HT1080 (cell line): ENCODE measurements at places on chromosomes 13 and 19.

- peak; percentile 55 for DNase-seq
Measured at GRCh38 chr13:106499896-106500295, 35.6 kb downstream of the EFNB2 start.

- DNase-seq = no peak
Measured at GRCh38 chr13:90576067-90576466, 771.4 kb upstream of the MIR17HG start.

DNA sequence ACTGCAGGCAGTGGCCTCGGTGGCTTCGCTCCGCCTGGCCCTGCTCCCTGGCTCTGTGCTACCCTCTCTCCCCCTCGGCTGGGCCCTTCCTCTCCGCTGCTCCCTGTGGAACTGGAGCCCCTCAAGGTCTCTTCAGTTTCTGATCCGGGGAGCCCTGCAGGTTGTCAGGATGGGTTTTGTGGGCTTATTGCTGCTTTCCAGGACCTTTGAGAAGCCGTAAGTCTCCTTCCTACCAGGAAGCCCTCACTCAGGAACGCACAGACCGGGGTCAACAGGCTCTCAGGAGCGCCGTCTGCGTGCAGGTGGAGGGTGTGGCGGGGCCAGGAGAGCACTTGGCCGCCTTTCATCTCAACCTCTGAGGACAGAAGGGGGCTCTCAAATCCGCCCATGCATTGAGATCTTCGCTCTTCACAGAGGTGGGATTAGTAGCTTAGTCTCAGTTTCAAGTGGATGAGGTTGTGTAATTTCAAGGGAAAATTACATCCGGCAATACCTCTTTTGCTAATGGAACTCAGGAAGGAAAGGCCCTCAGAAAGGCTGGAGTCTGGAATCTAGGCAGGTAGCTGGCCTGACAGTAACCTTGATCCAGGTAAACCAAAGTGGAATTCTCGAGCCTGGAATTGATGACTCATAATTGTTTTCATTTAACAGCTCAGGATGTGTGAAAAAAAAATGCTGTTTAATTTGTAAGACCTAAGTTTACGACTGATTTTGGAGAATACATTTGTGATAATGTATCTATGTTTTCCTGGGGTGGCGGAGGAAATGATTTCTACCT lies 102.0 kb downstream of the ATP11A start:
- no peak for DNase-seq

DNA sequence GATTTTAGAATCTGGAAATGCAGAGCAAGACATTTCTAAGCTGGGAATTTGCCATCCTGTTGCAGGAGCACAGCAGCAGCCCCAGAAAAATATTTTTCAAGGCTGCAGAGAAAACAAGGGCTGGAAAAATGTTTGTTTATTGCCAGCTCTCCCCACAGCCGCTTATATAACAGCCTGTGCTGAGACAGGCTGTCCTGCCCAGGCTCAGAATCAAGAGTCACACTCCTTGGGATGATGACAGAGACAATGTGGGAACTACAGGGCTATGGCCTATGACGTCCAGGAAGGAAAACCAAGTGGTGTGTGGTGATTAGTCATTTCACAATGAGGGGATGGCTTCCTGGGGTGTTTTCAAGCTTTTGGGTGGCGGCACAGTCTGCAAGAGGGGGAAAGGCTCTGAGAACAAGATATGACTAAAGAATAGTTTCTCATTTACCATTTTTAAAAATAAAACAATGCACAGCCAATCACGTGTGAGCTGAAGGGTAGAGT lies 136.3 kb upstream of the SERP2 start:
- peak; percentile 97 for DNase-seq

DNA sequence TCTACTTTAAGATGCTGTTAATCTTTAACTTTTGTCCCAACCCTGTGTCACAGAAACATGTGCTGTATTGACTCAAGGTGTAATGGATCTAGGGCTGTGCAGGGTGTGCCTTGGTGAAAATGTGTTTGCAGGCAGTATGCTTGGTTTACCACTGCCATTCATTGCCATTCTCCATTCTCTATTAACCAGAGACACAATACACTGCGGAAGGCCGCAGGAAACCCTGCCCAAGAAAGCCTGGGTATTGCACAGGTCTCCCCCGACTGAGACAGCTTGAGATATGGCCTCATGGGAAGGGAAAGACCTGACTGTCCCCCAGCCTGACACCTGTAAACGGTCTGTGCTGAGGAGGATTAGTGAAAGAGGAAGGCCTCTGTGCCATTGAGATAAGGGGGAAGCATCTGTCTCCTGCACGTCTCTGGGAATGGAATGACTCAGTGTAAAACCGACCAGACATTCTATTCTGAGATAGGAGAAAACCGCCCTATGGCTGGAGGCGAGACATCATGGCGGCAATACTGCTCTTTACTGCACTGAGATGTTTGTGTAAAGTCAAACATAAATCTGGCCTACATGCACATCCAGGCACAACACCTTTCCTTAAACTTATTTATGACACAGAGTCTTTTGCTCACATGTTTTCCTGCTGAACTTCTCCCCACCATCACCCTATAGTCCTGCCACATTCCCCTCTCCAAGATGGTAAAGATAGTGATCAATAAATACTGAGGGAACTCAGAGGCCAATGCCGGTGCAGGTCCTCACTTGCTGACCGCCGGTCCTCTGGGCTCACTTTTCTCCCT lies 13.1 kb upstream of the ZNF888 start:
- DNase-seq = no peak

GRCh38 chr13:47413112-47413511 lies 516.3 kb upstream of the HTR2A start:
- no peak for DNase-seq

- DNase-seq = no peak
Measured at GRCh38 chr19:4647676-4648644, 8.6 kb downstream of the TNFAIP8L1 start.

- peak; percentile 46 for DNase-seq
Measured at GRCh38 chr13:99028890-99029289, 51.0 kb upstream of the DOCK9 start.

- no peak for DNase-seq
Measured at GRCh38 chr13:21071924-21072323, 10.5 kb upstream of the LATS2 start.

DNA sequence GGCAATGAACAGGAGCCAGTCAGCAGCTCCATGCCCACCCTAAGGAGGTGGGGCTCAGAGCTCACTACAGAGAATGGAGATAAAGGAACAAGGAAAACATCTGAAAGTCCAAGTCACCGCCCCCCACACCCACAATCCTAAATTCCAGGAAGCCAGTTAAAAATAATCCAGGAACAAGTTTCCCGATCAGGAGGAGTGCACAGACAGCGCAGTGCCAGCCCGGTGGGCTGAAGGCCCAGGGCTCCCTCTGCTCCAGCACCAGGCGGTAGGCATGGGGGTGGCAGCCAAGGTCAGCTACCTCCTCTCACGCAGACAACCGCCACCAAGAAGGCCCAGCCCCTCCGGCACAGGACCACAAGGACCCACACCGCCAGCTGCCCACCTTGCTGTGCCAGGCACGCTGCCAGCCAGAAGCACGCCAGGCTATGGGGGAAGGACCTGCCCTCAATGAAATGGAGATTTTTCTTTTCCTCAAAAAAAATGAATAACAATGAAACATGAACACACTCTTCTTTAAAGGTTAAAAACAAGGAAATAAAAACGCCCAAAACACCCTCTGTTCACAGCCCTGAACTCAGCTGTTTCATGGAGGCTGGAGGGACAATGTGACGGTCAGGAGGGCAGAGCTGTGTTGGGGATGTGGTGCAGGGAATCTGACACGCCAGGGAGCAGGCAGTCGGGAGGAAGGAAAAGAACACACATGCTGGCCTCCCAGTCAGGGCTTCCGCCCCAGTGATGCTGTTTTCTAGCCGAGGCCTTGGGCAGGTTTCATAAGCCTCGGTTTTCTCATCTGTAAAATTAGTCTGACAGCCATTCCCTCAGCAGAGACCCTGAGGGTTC lies 11.0 kb downstream of the STK24 start:
- DNase-seq = no peak

DNA sequence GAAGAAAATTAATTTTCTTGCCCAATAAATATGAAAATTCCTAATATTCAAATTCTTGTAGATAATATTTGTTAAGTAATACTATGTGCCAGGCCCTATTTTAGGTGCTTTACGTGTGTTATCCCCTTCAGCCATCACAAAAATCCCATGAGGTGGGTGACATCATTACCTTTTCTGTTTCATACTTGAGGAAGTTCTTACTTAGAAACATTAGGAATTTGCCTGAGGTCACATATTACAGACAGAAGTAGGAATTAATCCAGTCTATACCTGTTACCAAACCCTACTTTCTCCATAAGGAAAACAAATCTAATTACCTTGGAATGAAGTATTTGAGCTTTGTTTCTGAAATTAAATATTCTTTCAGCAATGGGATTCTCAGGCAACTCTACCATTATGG lies 336.1 kb downstream of the GPC6 start:
- no peak for DNase-seq

- no peak for DNase-seq
Measured at GRCh38 chr19:3263866-3264265, 39.4 kb downstream of the CELF5 start.

DNA sequence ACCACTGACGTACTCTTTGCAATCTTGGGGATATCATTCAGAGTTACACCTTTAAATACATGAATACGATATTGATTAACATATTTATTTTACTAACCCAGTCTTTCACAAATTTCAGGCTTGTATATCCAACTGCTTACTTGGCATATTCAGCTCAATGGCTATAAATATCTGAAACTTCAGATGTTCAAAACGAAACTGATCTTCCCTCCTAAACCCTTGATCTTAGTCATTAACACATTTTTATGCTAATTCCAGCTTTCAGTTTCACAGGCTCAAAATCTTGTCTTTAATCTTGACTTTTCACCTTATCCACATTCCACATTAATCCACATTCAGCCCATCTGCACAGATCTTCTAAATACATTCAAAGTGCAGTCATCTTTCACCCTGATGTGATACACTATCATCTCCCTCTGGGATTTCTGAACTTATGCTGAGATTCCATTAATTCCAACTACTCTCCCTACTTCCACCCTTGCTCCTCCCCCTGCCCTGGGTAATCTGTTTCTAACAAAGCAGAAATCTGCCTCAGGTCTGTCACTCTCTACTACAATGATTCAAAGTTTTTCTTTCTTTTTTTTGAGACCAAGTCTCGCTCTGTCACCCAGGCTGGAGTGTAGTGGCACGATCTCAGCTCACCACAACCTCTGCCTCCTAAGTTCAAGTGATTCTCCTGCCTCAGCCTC lies 387.2 kb downstream of the GPC5 start:
- no peak for DNase-seq

DNA sequence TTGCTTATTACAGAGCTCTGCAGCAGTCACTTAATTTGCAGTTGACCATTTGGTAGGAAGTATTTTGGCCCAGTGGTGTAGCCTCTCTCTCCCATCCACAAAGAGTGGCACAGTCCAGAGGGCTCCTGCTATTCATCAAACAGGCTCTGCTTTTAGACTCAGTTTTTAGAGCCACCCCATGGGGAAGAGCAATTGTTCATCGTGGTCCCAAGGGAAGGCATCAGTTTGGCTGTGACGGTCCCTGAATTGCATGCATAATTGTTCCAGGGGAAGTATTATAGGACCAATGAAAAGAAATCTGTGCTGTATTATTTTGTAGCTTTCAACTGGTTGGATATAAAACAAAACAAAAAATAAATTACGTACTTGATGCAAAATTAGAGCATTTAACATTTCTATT lies 799.0 kb downstream of the DACH1 start:
- DNase-seq = no peak

DNA sequence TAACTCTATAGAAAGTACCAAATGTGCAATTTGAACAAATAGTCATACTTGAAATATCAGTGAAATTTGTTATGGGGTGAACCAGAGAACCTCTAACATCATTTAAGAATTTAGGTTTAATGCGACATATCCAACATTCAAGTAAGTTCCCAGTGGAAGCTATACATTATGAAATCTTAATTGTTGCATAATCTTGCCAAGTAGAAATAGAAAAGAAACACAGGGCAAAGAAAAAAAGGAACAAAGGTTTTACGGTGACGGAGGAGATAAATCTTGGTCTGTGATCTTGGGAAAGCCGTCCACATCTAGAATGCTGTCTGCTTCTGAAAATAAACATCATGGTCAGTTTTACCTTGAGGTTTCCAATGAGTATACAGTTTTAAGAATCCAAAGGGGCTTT lies 445.7 kb downstream of the RFC3 start:
- no peak for DNase-seq

- DNase-seq = no peak
Measured at GRCh38 chr13:59587971-59588716, 575.6 kb downstream of the DIAPH3 start.

DNA sequence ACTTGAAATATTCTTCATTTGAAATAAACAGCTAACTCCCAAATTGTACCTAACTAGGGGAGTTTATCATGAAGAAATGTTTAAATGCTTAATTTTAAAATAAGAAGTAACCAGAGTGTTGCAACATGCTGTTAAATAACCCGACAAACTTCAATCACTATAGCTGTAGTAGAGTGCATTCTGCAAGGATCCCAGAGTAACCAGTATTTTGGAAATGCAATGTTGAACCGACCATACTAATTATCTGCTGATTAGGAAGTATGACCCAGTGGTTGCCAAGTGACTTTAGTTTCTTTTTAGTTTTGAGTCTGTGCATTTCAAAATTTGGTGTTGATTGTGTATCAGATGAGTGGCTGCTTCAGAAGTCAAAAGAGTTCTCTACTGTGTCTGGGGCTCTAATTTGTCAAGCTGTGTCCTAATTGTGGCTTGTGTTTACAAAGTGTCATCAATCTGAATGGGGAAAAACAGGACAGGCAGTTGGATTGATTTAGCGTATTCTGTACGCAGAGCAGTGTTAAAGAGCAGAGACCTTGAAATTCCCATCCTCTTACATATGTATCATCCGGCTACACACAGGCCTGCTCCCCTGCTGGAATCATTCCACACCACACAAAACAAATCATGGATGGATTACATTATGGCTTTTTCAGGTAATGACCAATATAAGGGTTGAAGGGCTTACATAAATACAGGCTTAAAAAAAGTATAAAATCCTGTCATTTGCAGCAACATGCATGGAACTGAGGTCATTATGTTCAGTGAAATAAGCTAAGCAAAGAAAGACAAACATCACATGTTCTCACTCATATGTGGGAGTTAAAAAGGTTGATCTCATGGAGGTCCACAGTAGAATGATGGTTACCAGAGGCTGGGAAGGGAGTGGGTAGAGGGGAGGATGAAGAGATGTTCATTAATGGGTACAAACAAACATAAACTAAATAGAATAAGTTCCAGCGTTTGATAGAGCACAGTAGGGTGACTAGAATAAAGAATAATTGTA lies 351.5 kb downstream of the KLF12 start:
- no peak for DNase-seq

- DNase-seq = no peak
Measured at GRCh38 chr19:37953171-37953917, 46.3 kb downstream of the SIPA1L3 start.
